Activated naive CD8-positive, alpha-beta T cell treated with anti-CD3 and anti-CD28 coated beads, Interleukin-2, amount 50 U/mL, for 16 hours (primary cell): ENCODE measurements at places on chromosomes 6 and 20.

DNA sequence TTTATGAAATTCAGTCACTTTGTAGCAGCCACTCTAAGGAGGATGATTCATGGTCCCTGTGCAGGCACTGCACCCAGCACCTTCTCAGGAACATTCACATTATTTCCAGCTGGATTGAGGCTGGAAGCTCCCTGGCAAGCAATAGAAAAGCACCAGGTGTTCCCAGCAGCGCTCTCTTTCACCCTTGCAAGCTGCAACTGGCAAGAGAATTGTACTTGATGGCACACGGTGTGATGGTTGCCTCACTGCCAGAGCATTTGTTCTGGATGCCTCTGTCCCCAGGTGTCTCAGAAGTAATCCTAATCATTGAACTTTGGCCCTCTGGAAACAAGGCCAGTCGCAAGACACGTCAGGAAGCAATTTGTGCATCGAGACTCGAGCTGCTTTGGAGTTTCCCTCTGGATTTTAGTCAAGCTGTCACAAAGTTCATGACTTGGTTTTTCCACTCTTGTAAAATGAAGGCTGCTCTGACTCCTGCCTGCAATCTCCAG lies 24.9 kb upstream of the PHACTR2 start:
- DNase-seq, result no peak

DNA sequence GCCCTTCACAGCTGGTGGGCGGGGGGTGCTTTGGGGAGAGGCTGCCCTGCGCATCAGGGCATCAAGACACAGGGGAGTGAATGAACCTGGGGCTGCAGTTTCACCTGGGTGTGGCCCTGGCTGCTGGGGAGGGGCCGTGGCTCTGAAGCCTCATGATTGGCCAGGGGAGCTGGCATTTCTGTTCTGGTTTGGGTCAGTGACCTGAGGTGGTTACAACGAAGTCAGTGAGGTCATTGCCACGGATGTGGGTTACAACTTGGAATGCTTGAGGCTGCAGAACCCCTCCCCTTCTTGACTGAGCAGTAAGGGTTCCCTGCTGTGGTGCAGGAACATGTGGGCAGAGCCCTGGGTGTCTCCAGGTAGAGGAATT lies 3.0 kb downstream of the TCEA2 start:
- no peak for DNase-seq

GRCh38 chr6:16148498-16148897 lies 19.6 kb downstream of the MYLIP start:
- DNase-seq, result no peak

DNA sequence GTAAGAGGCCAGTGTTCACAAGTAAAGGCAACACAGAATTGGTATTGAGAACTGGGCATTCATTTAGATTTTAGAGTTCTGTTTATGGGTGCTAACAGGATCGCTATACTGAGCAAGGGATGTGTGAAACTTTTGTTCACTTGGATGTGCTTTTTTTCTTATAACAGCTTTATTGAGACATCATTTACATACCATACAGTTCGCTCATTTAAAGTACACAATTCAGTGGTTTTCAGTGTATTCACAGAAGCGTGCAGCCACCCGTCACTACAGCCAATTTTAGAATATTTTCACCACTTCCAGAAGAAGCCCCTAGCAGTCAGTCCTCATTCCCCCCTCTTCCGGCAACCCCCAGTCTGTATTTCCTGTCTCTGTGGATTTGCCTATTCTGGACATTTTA lies 48.7 kb downstream of the GFRA4 start:
- DNase-seq, result no peak

- no peak for DNase-seq
Measured at GRCh38 chr20:5996765-5997164, 46.3 kb downstream of the MCM8 start.

- DNase-seq, result no peak
Measured at GRCh38 chr6:143515061-143515760, 3.7 kb upstream of the FUCA2 start.
